ENCODE measurements at places on chromosomes 11 and 22. TPM values are rescaled to one million over a fixed set of nuclear protein-coding genes. Genes with fewer than 3 reads are reported as not detected.

- no peak for DNase-seq
Observed at GRCh38 chr11:87662287-87662686, 513.0 kb downstream of the RAB38 start.

The DUSP8 gene
- total RNA-seq, result 5.8 TPM

GRCh38 chr11:45959851-45960250 is 37.4 kb downstream of the LARGE2 start:
- no peak for DNase-seq

The ASRGL1 gene
- 2.1 TPM for total RNA-seq

- no peak for DNase-seq
Observed at GRCh38 chr11:19962801-19963175, 197.5 kb downstream of the DBX1 start.

DNA sequence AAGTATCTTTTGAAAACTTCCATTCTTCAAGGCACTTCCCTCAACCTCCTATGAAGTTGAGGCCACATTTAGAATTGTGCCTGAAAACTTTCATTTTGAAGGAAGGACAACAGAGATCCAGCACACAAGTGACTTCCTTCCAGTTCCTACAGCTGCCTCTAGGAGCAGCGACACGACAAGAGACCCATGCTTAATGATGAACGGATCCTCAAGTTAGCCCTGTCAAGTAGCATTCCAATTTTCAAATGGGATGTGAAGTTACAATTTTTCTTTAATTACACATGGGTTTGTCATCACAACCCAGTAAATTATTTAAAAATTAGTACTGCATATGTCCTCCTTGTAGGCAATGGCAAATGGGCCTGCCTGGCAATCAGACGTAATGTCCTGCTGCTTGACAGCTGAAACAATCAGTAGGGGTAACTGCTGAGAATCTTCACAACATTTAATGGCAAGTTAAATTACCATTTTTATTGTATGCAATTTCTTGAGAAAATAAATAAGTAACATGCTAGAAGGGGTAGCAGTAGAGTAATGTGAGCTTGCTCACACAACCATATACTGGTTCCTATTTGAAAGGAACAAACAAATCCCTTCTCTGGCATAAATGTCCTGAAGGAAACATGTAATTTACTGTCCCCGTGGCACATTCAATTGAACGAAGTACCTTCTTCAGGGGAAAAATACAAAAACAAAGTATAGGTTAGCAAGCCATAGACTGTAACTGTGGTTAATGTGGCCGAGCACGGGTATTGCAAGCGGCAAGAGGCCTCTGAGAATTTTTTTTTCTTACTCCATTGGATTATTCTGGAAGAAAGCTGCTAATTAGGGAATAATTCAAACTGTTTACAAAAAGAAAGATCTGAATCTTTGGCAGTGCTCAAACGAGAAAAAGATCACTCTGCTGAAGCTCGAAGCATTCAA is 288.3 kb downstream of the CADM1 start:
- DNase-seq, result no peak

- no peak for DNase-seq
Observed at GRCh38 chr11:70696076-70696475, 297.7 kb downstream of the CTTN start.

GRCh38 chr11:72430741-72431570 is 3.4 kb downstream of the CLPB start:
- DNase-seq, result peak; percentile 30

DNA sequence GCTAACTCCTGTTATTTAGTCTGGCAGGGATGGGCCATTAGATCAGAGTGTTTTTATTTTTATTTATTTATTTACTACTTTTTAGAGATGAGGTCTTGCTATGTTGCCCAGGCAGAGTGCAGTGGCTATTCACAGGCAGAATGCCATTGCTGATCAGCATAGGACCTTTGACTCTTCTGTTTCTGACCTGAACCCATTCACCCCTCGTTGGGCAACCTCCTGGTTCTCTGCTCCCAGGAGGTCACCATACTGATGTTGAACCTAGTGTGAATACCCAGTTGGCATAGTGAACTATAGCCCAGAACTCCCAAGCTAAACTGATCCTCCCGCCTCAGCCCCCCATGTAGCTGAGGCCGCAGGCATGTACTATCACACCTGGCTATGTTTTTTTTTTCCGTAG is 16.5 kb upstream of the CECR2 start:
- no peak for DNase-seq

DNA sequence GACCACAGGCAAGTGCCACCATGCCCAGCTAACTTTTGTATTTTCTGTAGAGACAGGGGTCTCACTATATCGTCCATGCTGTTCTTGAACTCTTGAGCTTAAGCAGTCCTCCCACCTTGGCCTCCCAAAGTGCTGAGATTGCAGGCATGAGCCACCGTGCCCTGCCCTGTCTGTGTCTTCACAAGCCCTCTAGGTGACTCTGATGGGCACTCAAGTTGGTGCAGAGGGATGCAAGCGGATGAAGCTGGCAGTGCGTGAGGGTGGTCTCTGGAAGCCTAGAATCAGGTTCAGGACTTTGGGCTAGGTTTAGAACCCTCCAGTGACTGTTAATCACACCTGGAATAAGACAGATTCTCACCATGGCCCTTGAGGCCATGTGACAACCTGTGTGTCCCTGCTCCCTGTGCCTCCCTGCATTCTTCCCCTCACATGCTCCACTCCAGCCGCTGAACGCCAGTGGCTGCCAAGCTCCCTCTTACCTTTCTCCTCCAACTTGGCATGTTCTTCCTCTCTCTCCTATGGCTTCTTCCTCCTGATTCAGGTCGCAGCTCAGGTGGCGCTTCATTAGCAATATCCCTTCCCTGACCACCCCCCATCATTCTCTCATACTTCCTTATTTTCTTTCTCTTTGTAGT is 242.3 kb upstream of the TBCEL start:
- no peak for DNase-seq

The ANO9 gene
- total RNA-seq, result 123 TPM

Data from CD4-positive, alpha-beta memory T cell (primary cell).